ENCODE measurements at places on chromosomes 1 and 21.

DNA sequence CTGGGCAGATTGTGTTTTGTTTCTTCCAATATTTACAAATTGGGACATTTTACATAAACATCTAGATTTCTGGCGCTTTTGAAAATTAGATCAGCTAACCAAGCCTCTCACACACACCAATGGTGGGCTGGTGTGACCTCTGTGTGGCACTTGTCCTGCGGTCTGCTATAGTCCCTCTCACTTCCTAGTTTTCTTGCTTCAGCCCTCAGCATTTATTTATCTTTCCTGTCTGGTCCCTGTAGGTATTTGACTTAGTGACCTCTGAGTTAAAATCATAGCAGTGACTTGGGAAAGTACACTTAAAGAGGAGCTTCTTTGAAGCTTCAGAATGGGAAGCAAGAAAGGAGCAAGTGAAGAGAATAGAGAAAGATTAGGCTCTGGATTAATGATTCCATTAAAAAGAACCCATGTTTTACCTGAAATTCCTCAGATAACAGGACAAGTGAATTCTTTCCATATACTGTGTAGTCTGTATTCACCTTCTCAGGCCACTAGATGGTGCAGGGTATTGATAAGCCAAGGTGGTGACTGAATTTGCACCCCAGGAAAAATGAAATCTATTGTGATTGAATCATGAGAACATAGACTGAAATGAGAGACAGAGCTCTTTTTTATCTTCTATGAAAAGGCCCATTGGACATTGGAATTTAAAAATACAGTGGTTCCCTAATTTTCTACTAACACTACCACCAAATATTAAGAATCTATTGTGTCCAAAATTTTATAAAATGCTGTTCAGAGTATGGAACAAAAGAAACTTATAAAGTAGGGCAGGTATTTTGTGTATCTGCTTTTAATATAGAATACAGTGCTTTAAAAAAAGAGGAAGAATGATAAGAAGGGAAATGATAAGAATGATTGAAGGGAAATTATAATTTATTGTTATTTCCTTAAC lies 7.1 kb upstream of the DIPK1A start:
- no peak for DNase-seq

DNA sequence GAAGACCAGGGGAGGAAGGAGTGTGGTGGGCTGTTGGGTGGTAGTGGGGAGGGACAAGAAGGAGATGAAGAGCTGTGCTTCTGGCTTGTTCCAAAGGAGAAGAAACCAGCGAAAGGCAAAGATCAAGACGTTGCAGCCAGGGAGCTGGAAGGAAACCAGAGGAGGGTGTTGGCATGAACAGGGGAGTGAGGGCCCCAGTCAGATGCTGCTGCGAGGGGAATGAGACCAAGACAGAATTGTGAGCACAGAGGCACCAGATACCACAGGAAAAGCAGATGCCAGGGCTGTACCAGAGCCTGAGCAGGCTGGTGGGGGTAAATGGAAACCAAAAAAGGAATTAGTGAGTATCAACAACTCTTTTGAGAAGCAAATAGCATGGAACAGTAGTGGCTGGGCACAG lies 6.0 kb downstream of the LAD1 start:
- DNase-seq = no peak

DNA sequence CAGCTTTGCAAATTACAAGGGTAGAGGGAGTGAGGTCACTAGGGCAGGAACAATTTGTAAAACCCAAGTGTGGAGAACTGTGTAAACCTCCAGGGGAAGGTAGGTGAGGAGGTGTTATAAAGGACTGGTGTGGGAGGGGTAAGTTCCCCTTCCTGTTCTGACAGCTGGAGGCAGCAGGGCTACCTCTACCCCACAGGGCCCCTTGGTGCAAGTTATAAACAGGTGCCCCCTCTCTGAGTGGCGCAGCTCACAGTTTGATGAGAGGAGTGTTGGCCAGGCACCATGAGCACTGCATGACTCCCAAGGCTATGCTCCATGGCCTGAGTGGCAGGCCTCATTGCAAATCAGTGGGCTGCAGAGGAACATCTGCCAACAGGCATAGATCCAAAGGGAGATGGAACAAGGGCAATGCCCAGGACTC lies 41.0 kb downstream of the MFSD2A start:
- DNase-seq = no peak

DNA sequence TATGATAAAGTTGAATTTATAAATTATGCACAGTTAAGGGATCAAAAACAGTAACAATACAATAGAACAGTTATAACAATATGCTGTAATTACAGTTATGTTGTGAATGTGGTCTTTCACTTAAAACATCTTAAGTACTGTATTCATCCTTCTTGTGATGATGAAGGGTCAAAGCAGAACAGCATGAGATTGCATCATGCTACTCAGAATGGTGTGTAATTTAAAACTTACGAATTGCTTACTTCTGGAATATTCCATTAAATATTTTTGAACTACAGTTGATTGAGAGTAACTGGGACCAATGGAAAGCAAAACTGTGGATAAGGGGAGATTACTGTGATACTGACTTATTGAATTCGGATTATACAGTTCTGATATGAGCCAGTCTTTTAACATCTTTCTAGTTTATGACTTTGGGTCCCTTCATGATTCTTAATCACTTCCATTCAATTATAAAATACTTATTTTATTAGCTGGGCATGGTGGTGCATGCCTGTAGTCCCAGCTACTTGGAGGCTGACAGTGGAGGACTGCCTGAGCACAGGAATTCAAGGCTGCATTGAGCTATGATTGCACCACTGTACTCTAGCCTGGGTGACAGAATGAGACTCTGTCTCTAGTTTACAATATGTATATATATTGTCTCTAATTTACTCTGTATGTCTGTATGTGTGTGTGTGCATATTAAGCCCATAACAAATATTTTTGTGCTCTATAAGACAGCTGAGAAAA lies 43.2 kb downstream of the ATP1B1 start:
- no peak for DNase-seq

DNA sequence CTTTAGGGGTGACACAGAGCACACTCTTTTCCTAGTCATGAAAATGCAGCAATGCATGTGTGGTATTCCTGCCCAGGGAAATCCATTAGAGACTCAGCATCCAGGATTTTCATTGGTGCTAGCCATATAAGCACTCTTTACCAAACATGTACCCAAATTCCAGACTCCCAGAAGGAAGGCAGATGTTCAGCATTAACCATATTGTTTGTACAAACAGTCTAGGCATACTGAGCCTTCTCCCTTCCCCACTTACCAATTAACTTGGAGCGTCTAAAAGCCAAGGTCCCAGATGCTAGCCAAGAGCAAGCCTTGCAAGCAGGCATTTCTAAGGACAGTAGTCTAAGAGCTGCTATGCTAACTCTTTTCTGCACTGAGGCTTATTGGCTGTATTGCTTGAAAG lies 27.9 kb downstream of the ZBED6 start:
- DNase-seq = no peak

GRCh38 chr1:221663321-221663720 lies 78.6 kb downstream of the DUSP10 start:
- no peak for DNase-seq

DNA sequence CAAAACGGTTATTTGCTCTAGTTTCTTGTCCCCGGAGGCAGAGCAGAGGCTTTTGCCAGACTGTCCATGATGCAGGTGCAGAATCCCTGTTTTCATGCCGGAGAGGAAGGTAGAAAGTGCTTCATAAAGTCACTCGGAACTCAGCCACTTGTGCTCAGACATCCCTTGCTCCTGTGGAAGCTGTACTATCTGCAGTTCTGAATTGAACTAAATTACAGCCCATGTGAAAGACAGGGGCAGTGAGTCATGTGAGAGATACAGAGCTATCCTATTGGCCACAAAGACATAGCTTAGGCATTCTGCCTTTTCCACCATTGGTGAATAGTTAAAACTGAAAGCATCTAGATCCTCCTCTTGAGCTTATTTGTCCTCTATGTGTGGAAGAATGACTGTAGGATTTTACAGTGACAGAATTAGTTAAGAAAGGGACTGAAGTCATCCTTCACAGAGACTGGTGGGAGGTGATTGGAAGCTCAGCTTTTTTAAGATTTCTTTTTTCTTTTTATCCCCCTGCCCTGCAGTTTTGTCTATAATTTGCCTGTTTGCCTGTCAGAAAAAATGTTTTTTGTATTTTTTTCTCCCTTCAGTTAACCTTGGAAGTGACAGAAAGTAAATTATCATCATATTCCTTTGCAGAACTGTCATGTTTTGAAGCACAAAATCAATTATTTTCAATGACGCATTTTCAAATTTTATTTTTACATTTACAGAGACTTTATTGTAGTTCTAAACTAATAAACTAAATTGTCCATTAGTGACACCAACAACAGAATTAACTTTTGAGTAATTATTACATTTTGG lies 298.6 kb downstream of the PTPRC start:
- DNase-seq = no peak

DNA sequence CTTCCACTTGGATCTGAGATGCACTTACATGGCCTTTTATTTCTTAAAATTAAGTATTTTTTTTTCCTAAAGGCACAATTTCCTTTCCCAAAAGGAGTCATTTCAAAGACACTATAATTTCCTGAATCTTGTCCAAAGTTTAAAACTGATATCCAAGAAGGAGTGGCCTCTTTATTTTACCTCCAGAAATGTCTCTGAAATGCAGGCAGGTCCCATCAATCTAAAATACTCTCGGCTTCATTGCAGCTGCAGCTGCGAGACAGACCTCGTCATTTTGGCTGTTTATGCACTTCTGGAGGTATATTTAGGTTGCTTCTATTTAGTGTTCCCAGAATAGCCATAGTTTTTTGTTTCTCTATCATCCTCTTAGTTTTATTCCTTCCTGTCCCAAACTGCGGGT lies 172.7 kb upstream of the COA6 start:
- DNase-seq = no peak

DNA sequence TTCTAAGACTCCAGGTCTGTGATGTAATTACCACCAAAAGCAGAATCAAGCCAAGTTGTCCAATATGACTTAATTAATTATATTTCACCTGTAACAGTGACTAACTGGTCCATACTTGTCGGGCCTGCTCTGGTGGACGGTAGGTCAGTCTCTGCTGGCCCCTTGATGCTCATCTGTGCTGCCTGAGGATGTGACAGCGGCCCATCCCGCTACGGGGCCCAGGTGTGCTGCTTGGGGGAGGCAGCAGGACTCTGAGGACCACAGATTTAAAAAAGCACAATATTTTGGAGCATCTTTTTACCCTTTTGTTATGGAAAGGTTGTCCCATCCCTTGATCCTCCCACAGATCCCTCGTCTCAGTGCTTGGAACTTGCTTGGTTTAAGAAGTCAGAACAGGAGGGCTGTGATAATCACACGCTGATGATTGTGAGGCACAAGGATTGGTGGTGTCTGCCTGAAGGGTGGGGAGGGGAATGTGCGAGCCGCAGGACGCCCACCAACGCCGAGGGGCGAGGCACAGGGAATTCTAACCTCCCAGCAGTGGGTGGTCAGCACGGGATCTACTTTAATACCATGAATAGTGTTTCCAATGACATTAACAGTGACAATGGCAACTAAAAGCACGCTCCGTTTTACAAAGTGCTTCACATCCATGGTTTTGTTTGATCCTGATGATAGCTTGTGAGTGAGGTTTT lies 27.8 kb upstream of the UMODL1 start:
- DNase-seq = no peak

GRCh38 chr1:116127123-116127847 lies 16.1 kb downstream of the MAB21L3 start:
- DNase-seq = no peak

DNA sequence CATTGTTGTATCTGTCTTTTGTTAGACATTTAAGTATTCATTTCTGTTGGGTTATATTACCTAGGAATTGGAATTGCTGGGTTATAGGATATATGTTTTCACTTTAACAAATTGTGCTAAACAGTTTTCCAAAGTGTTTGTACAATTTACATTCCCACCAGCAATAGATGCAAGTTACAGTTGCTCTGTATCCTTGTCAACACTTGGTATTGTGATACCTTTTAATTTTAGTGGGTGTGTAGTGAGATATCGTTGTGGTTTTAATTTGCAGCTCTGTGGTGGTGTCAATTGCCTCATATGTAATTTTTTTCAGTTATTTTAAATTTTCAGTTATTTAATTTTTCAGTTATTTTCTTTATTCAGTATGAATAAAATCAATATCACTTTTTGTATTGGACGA lies 7.4 kb upstream of the DPH5 start:
- DNase-seq = no peak

DNA sequence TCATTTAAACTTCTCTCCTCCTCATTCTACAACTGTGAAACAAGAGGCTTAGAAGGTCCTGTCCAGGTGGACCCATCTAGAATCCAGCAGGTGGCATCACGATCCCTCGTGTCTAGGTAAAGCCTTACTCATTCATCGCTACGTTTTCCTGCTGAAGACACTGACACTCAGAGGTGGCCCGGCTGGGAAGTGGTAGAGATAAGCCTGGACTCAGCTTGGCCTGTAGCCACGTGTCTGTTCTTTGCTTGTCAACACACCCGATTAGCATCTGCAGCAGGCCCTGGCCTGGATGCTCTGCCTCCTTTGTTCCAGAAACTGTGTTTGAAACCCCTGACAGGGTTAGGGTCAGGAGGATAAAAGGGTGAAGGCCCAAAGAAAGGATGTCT lies 43.4 kb downstream of the PARP1 start:
- no peak for DNase-seq

DNA sequence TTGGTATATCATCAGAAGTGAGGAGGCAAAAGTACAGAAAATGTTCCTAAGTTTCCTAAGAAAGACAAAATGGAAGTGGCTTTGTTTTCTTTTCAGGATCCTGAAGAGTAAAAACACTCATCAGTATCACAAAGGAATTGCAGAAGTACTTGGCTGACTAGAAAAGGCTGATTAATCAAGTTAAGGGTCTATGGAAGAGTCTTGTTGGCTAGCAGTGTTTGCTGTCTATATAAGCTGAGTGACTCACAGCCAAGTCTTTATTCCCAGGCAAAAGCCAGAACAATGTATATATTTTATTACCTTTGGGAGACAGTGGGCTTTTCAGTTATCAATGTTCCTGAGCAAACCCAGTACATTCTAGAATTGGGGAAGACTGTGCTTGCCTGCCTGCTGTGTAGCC lies 777.0 kb downstream of the PLA2G4A start:
- DNase-seq = no peak

DNA sequence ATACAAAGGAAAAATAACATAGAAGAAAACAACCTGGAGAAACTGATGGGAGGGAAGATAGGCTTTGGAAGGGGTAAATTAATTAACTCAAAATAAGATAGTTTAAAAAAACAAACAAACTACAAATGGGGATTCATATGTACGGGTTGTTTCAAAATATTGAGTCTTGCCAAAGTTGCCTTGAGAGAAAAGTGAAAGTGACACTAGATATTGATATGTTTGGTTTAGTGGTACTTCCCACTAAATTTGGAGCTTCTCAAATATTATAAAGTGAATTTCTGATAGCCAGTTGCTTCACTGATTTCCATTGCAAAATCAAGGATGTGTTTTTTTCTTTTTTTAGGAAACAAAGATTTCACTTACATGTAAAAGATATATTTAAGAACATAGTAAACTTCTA lies 149.5 kb upstream of the RUNX1 start:
- DNase-seq = no peak

- no peak for DNase-seq
Observed at GRCh38 chr1:178275049-178275448, 181.1 kb downstream of the RASAL2 start.

Data from activated CD8-positive, alpha-beta memory T cell treated with anti-CD3 and anti-CD28 coated beads for 48 hours (primary cell).